ENCODE measurements at places on chromosomes 2 and 18. TPM values are rescaled to one million over a fixed set of nuclear protein-coding genes. Genes with fewer than 3 reads are reported as not detected.

UCN gene
- not detected for total RNA-seq

DPYSL5 gene
- 0.83 TPM for total RNA-seq

MEP1B gene
- total RNA-seq = 477 TPM

DNA sequence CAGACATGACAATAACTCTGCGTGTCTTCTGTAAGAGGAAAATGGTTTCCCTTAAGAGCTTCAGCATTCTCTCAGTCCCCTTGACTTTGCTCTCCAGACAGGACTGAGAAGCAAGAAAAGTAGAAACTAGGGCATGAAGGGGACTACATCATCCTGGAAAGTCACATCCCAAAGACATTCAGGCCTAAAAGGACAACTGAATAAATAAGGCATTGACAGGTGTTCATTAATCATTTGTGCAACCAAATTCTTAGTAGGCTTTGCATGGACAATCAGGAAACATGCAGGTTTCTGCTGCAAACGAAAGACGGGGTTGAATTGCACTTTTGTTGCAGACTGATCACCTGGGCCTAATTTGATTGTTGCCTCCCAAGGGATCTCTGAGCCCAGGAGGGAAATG lies 1.2 kb upstream of the SGPP2 start:
- no peak for DNase-seq
- no peak overlapping the region for H3K4me3 ChIP-seq
- H3K27me3 ChIP-seq = no peaks in the 10 kb centered on the region
- H3K4me1 ChIP-seq = peaks cover 6% of the 10 kb centered on the region
- no peak overlapping the region for H3K27ac ChIP-seq

DNA sequence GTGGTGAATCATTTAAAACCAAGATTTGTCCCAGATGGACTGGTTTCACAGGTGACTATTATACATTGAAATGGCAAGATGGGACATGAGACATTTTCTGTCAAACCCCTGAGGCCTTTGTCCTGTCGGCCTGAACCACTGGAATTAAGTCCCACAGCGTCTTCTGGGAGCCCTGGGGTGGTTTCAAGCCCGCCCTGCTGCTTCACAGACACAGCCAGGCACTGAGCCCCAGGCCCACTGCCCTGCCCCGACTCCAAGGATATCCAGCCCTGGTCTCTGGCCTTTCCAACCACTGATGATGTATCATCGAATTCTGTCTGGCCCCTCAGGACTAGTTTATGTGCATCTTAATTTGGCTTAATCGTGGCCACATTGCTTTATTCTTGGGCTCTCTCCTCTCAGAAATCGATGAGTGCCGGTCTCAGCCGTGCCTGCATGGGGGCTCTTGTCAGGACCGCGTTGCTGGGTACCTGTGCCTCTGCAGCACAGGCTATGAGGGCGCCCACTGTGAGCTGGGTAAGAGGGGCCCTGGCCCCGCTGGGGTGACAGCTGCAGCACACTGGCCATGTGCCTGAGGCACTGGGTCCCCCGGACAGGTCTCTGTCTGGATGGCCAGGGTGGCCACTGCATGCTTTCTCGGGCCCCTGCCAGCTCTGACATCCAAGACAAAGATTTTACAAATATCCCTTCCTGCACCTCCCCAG lies 39.5 kb downstream of the MTERF4 start:
- H3K36me3 ChIP-seq = no peaks in the 10 kb centered on the region
- no peaks in the 10 kb centered on the region for H3K27me3 ChIP-seq
- H3K4me3 ChIP-seq = no peak overlapping the region
